ENCODE measurements at places on chromosomes 2 and 18.

GRCh38 chr2:183348492-183348891, 224.2 kb downstream of the NUP35 start:
- no peak for DNase-seq

DNA sequence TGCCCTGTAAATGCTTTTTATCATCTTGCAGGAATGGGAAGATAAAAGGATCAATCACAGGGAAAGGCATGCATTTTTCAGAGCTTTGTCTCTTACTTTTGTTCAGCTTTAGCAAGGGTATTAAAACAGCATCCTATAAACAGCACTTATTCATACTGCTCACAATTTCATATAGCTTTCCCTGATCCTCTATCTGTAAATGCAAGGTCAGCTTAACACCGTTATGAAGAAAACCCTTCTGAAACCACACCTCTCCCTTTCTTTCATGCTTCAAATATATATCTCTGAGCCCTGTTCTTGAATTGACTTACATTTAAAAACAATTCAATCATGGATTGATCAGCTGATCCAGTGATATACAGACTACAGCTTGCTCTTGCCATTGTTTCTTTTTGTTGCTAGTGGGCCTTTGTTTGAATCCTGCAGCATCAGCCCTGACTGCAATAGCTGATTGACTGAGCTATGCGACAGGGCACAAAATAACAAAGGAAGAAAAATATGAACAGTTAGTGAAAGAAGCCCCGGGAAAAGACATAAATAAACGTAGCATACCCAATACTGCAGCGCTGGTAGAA, 795.5 kb upstream of the CDH2 start:
- no peak for DNase-seq

DNA sequence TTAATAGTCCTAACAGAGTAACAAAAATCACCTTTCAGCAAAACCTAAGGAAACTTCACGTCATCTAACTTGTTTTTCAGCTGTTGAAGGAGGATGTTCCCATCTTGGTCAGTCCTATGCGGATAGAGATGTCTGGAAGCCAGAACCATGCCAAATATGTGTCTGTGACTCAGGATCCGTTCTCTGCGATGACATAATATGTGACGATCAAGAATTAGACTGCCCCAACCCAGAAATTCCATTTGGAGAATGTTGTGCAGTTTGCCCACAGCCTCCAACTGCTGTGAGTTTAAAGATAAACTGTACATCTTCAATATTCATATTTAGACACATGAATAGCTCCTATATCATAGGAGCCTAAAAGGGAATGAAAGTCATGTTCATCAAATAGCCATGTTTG, 10.5 kb downstream of the COL3A1 start:
- no peak for DNase-seq

- no peak for DNase-seq
Measured at GRCh38 chr18:43886341-43886740, 609.1 kb upstream of the SYT4 start.

DNA sequence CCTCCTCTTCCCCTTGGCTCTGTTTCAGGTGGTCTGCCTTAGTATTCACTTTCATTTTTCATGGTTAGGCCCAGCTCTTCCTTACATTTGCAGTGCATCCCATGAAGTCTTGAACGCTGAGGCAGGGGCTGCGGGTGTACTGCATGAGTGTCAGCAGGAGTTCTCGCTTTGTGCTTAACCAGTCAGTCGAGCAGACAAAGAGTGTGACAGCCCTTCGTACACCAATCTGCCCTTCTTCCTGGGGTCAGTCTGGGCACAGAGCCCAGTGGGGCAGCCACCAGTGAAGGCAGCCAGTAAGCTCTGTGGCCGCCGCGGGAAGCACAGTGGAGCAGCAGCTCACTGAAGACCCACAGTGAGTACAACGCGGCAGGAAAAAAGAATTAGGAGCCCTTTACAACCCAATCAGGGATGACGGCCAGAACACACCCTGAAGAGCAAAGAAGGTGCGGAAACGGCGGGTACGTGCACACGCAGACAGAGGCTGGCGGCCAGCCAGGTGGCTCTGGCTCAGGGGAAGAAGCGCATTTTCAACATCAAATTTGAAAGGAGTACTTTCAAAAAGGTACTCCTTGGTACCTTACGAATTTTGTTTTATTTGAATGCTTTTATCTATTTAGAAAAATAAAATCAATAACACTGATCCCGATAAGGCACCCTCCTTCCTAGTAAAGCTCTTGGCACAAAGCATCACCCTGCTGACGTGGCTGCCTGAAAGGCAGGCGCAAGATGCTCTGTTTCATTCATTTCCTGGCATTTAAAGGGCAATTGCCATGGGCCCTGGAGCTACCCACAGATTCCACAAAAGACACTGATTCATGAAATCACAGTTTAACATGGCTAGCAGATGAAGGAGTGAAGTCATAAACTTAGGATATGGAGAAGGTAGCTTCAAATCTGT, 47.0 kb upstream of the SEMA4C start:
- DNase-seq = no peak

DNA sequence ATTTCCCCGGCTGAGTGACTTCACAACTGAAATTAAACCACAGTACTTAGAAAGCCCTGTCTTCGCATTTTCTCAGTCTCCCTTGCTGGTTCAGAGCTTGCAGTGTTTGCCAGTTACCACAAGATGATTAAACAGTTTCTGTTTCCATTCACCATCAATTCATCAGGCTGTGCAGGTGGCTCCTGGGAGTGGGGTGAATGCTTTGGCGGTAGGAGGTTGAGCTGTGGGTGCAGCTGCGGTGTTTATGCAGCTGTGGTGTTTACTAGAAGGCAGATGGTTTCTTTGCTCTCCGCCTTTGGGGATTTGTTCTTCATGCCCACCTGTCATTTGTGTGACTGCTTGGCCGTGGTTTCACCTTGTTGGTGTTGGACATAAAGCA, 16.1 kb downstream of the ACOXL start:
- peak; percentile 18 for DNase-seq

- no peak for DNase-seq
Measured at GRCh38 chr2:239195318-239195871, 205.4 kb downstream of the HDAC4 start.

DNA sequence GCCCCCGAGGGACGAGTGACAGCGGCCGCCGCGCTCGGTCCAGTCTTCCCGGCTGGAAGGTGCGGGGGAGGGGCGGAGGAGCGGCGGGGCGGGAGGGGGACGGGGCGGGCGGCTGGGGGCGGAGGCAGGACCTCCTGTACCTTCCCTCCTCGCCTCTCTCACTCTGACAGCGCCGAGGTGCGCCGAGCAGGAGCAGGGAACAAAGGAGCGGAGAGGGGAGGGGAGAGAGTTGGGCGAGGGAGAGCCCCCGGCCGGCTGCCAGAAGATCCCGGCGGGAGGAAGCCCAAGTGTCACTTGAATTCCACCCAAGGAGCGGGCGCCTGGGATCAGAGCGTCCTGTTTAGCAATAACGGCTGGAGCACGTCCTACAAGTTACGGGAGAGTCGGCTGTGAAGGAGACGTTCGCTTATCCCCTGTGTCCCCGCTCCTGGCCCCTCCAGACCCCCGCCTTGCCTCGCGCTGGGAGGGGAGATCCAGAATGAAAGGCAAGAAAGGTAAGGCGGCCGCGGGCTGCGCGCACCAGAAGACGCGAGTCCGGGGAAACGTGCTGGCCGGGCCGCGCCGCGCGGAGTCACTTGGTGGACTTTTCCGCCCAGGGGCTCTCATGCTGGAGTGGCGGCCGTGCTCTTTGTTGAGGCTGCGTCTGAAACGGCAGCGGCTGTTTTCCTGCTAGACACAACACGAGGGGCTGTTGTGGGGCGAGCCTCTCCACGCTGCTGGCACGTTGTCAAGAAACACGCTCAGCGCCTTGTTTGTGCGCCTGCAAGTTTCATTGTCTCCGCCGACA, at the start of gene TGIF1:
TGIF1 (plus strand) TSS at position 161 of the 787 bp plus-strand sequence; CDS start at position 479, 318 bp downstream.
- DNase-seq = peak; percentile 81

- DNase-seq = no peak
Measured at GRCh38 chr18:25876330-25876948, 214.0 kb downstream of the SS18 start.

- no peak for DNase-seq
Measured at GRCh38 chr2:71608441-71608840, 155.1 kb downstream of the DYSF start.

GRCh38 chr2:219991116-219991515, 363.7 kb downstream of the SLC4A3 start:
- DNase-seq = no peak

Measured in CD4-positive, CD25-positive, alpha-beta regulatory T cell (primary cell).